ENCODE measurements at places on chromosomes 1 and 21.

DNA sequence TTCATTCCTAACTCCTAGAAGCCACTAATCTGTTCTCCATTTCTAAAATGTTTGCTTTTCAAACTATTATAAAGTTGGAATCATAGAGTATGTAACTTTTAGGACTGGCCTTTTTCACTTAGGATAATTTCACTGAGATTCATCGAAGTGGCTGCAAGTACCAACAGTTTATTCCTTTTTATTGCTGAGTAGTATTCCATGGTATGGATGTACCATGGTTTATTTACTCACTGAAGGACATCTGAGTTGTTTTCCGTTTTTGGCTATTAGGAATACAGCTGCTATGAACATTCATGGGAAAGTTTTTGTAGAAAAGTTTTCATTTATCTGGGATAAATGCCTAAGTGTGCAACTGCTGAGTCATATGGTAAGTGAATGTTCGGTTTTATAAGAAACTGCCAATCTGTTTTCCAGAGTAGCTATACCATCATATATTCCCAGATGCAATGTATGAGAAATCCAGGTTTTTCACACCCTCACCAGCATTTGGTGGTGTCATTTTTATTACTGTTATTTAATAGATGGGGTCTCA, 66.3 kb downstream of the SLC27A3 start:
- no peak for DNase-seq

DNA sequence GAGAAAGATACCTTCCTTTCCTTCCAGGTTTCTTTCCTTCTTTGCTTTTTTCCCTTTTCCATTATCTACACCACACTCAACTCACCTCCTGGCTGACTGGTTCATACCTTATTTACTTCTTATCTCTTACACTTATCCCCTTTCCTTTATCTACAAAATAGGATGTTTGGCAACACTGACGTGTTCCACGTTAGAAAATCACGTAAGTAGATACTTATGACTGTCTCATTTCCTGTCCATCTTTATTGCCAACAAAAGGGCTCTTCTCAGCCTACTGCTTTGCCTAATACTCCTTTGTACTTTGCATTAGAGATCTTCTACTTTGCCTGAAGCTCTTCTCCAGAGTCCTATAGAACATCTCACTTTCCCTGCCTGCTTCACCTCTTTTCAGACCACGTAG, 25.1 kb downstream of the SYNJ1 start:
- DNase-seq: no peak

DNA sequence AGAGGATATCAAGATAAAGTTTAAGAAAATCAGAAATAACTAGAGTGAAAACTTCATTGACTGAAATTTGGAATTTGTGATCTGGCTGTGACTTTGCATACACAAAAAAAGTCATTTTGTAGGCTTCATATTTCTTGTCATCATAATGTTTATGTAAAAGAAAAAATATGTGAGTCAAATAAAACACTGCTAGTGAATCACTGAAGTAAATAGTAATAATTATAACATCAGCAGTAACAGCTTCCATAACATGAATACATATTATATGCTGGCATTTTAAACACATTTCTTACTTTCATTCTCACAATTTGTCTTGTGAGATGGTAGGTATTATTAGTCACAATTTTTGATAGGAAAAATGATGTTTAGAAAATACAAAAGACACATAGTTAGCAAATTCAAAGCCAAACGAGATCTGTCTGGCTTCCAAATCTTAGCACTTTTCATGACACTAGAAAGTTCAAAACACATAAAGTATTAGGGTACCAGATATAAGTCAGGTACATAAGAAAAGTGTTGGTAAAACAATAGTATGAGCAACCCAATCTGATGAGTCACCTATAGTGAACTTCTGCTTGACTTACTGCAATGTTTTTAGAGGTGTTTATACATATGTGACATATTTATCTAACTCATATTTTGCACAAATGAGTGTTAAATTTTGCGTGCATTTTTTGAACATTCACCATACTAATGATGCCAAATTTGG, 241.0 kb upstream of the SNX7 start:
- DNase-seq: no peak

DNA sequence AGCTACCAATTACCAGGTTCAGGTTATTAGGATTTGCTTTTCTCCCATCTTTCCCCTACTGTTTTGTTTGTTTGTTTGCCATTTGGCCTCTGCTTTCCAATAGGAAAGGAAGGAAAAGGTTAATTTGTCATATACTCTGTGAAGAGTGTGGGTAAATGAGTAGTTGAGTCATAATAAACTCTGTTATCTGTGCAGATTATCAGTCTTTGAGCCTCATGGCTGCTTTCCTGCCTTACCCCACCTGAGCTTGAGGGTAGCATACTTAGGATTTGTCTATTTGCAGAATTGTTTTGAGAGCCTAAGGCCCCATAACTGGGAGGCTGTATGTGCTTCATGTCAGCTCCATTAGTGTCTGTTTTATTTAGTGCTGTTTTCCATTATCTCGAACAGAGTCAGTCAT, 32.9 kb upstream of the SNX27 start:
- no peak for DNase-seq

GRCh38 chr1:221274373-221274772, 395.1 kb downstream of the HLX start:
- peak; percentile 35 for DNase-seq

DNA sequence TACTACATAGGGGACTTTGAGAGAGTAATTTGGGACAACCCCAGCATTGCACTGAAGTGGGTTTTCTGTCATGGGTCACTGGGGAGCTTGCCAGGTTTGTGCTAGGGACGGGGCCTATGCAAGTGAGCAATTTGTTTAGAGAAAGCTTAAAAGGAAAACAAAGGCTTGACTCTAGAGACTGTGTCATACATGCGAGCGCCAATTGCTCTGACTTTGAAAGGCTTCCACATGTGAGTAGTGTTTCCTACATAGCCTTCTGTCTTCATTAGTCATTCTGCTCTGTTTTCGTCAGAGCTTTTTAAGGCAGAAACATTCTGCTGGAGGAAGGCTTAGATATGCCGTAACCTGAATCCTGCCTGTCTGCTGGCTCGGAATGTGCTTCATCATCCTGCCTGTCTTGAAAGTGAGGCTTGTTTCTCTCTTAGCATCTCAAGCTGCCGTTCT, 28.4 kb downstream of the TRIM45 start:
- DNase-seq: no peak

GRCh38 chr1:72636631-72637030, 354.3 kb upstream of the NEGR1 start:
- DNase-seq: no peak

DNA sequence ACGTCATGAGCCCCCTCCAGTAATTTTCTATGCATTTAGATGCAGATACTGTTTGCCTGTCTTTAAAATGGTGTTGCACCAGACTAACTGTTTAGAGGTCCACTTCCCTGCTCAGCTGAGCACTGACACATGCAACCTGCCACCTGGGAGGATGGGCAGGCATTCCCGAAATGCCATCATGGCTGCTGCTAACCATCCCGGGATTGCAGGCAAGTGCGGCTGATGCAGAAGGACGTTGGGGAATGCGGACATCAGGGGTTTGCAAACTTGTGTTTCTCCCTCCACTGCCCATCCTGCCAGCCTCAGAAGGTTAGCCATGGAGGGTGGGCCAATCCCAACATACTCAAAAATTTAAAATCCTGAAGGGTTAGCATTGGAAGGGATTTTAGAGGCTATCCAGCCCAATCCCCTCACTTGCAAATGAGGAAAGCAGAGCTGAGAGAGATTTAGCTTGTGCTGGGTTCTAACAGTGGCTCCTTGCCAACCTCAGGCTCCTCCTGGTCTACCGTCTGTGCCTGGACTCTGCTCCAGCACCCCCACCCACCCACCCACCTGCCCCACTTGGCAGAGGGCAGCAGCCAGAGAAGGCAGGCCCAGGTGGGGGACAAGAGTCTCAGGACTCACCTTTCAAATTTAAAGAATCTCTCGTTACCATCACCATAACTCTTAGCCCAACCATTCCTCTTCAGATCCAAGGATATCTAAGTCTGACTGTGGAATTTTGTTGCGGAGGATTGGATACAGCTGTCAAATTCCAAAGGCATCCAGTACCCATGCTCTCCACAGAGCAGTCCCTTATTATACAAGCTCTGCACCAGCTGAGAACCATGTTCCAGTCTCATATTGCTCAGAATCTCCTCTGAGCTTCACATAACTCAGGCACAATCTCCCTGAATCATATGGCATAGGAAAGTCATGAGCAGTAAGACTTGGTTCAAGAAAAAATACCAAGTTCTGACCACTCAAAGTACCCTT, 34.2 kb downstream of the HIVEP3 start:
- DNase-seq: no peak

DNA sequence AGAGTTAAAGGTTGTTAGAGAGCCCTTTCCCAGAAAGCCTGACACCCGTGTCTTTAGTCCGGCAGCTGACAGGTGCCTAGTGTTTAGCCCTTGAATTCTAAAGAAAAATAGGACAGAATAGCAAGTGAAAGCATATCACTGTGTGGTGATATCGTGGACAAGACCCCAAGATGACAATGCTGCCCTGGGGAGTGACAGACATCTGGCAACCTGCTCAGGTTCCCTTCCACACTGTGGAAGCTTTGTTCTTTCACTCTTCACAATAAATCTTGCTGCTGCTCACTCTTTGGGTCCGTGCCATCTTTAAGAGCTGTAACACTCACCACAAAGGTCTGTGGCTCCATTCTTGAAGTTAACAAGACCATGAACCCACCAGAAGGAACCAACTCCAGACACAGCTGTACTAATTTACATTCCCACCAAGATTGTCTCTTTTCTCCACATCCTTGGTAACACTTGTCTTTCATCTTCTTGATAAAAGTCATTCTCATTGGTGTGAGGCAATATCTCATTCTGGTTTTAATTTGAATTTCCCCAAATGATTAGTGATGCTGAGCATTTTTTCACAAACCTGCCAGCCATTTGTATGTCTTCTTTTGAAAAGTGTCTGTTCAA, 107.6 kb upstream of the SGIP1 start:
- peak; percentile 60 for DNase-seq

- DNase-seq: no peak
Measured at GRCh38 chr1:55245781-55246180, 30.6 kb upstream of the USP24 start.

- DNase-seq: no peak
Measured at GRCh38 chr1:5658340-5659316, 333.6 kb downstream of the NPHP4 start.

GRCh38 chr1:247156787-247157232, 15.0 kb downstream of the ZNF124 start:
- DNase-seq: peak; percentile 43

DNA sequence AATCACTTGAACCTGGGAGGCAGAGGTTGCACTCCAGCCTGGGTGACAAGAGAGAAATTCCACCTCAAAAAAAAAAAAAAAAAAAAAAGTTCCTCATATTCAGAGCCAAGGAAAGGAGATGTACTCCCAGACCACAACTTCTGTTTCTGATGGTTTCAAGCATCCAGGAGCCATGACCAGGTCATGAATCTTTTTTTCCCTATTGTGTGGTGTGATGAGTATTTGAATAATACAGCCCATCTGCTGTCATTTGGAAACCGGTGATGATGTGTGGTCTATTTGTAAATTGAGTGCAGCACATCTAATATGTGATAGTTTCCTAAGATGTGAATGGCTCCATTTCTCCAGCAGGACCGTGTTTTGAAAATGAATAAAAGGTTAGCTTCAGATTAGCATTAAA, 18.6 kb downstream of the PIK3CD start:
- peak; percentile 60 for DNase-seq

DNA sequence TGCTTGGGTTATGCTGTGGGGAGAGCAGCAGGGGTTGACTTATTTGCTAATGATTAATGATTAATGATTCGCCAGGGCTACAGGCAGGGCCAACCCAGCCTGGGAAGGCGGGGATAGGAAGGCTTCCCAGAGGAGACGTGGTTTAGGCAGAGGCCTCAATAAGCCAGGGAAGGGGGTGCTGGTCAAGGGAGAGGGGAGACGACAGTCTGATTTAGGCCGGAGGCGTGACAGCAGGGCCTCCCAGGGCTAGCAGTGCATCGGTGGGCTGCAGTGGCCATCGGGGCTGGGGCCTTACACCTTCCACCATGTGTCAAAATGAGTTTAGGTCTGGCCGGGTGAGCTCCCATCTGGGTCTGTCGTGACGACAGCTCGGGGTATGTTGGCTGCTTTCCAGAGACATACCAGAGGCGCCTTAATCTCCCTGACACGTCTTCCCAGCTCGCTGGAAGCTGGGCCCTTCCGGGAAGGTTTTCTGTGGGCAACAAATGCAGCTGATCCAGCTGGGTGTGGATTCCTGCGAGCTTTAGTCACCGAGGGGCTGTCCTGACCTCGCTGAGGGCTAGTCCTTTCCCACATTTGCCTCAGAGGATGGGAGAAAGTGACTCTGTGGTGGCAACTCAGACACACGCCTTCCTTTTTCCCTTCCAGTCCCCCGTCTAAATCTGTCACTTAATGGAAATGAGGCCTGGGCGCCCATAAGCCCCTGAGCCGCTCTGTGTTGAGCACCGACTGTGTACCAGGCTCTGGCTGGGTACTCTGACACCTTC, 3.7 kb upstream of the SLC1A7 start:
- no peak for DNase-seq

DNA sequence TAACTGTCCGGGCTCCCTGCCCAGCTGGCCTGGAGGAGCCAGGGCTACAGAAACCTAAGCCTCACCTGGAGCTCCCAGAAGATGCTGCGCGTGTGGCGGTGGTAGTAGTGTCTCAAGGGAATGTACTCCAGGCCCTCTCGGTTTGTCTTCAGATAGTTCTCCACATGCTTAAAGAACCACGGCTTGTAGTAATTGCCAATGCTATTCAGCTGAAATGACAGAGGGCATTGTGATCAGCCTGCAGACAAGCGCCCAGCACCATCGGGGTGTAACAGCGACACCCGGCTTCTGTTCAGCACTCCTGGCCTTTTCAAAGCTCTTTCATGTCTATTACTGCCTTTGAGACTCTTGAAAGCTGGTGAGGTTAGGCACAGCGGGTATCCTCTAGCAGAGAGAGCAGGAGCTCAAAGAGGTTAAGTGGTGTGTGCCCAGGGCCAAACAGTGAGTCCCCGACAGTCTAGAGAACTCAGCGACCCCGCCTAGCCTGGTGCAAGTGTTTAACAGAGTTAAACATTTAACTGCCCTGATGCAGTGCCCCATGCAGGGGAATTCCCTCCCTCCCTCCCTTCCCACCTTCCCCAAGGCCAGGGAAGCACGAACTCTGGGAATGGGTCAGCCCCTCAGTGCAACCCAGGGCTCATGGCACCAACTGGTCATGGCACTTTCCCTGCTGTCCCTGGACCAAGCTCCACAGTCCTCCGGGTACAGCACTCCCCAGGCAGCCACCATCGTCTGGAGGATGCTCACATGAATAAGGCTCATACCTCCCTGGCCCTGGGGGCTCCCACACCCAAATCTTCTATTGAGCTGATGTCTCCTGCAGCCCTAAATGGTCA, 21.5 kb downstream of the DHCR24 start:
- DNase-seq: no peak

- peak; percentile 66 for DNase-seq
Measured at GRCh38 chr1:67052741-67053534, 1.0 kb downstream of the SLC35D1 start.

GRCh38 chr1:4627353-4627752, 27.1 kb upstream of the AJAP1 start:
- no peak for DNase-seq

- DNase-seq: no peak
Measured at GRCh38 chr1:116260115-116260514, 112.9 kb upstream of the ATP1A1 start.

All from KBM-7 (cell line).